ENCODE measurements at places on chromosomes 2 and 18. TPM values are rescaled to one million over a fixed set of nuclear protein-coding genes. Genes with fewer than 3 reads are reported as not detected.

Gene KCNJ13
- total RNA-seq: not detected

Gene UGT1A4
- total RNA-seq: 0.12 TPM

Gene SCN2A
- 0.06 TPM for total RNA-seq

Gene MAPRE3
- total RNA-seq: 7.4 TPM

Gene KLHL29
- total RNA-seq: 8.3 TPM

Gene CNTNAP5
- total RNA-seq: not detected

Gene UXS1
- total RNA-seq: 133 TPM

Gene EVA1A
- 114 TPM for total RNA-seq

Gene TIMM21
- 25.0 TPM for total RNA-seq

Gene HOXD10
- total RNA-seq: 2.0 TPM

Gene MRPL53
- total RNA-seq: 12.7 TPM

Gene SLC4A5
- 0.18 TPM for total RNA-seq

Gene LIMS3
- 35.2 TPM for total RNA-seq

Gene ANKRD39
- total RNA-seq: 21.4 TPM

Gene CPO
- 0.48 TPM for total RNA-seq

Gene L3MBTL4
- total RNA-seq: 0.53 TPM

Gene C2orf78
- total RNA-seq: not detected

Gene TFCP2L1
- not detected for total RNA-seq

Gene BOLL
- not detected for total RNA-seq

Gene DUSP11
- total RNA-seq: 38.2 TPM

Gene DOK6
- 1.2 TPM for total RNA-seq

Gene HOXD12
- not detected for total RNA-seq

Gene UGT1A5
- not detected for total RNA-seq

Gene ATP6V1C2
- total RNA-seq: not detected
